ENCODE measurements at places on chromosomes 7 and 10.
A peak's percentile ranks its signal among the peaks of the same experiment; 100 is the strongest.

DNA sequence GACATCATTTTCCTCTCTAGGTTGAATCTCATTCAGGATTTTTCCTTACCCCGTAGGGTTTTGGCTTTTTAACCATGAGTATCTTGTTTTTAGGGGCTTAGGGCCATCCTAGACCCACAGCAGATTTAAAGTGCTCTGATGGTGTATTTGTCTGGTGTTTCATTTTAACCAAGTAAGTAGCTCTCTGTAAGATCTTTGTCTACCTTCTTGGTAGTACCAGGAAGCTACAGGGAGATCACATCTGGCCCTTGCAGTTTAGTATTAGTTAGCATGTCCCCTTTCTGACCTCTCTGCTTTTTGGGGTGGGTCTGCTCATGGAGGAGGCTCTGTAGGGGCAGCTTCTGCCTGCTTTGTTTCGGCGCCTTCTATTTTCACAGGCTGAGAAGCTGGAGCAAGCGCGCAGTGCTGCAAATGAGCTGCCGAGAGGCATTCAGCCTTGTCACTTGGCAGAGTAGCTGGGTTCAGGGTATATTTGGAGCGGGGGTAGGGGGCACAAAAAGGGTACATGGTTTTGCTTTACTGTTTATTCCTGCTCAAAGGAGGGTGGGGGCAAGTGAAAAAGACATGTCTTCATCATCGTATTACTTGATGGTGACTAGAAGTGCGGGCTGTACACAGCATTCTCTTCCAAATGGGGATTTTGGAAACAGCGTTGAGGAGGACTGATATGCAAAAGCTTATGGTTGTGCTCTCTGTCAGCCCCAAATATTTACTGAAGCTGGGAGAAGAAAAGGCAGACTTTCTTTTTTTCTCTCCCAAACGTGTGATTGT is 146.3 kb downstream of the CELF2 start:
- DNase-seq, result no peak

DNA sequence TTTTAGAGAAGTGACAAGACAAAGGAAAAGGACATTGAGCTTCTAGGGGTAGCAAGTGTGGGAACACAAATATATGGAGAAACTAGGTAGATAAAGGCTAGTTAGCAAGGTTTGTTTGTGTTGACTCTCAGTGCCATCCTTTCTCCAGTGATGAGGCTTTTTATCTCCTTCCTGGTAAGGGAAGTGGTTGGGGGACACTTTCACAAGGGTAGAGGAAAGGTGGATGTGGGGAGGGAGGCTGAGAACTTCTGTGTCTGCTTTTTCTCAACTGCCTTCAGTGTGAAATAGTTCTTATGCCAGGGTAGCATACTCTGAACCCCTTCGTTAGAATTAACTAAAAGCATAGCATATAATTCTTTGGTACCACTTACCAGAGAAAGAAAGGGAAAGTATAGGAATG is 93.0 kb upstream of the STRIP2 start:
- DNase-seq, result no peak

DNA sequence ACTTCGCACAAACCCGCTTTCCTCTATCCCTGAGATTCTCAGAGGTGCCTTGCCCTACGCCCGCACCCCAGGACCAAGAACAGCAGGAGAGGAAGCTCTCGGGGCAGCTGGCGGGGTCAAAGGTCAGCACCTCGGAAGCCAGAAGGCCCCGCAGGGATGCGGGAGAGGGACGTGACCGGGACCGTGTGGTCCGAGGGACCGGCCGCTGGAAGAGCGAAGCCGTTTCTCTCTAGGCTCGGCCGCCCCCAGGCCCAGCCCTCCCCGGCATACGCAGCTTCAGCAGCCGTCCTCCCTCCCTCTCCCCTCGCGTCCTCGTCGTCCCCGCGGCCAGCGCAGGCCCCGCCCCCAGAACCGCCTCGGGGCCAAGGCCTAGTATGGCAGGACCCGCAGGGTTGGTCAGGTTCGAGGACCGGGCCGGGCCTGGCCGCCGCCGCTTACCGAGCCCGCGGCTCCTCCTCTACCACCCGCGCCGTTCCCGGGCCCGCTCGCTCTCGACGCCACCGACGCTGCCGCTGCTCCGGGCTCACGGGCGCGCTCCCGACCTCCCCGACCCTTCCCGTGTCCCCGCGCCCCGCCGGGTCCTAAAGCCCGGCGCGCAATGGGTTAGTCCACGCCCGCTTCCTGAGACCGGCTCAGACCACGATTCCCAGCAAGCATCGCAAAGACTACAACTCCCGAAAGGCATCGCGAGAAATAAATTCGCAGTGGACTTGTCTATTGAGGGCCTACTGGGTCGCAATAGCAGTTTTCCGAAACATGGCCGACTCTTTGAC is at the start of gene ARMH3:
ARMH3 (minus strand) TSS at position 527 of the 773 bp plus-strand sequence. CDS start 16,059 bp downstream, outside the sequence.
- peak; percentile 87 for DNase-seq

DNA sequence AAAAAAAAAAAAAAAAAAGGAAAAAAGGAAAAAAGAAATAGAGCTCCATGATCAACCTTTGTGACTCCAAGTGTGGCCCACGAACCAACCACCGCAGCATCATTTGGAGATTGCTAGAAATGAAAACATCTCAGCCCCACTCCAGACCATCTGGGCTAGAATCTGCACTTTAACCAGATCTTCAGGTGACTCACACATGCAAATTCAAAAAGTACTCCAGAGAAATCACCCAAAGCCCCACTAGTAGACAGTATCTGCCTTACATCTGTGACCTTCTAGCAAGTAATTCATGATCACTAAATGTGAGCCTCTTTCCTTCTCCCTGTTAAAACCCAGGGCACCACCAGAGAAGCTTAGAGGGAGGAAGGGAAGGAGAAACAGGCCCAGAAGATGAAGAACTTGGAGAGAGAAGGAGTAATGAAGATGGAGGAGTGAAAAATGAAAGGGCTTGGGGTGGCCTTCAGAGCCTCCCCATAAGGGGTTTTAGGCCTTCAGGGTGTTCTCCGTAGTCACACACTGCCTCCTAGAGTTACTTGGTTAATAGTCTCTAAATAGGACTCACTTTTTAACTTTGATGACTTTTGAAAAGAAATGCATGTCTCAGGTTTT is 94.0 kb downstream of the SLC37A3 start:
- DNase-seq, result no peak

- DNase-seq, result no peak
Measured at GRCh38 chr10:13555884-13556510, 27.2 kb upstream of the BEND7 start.

DNA sequence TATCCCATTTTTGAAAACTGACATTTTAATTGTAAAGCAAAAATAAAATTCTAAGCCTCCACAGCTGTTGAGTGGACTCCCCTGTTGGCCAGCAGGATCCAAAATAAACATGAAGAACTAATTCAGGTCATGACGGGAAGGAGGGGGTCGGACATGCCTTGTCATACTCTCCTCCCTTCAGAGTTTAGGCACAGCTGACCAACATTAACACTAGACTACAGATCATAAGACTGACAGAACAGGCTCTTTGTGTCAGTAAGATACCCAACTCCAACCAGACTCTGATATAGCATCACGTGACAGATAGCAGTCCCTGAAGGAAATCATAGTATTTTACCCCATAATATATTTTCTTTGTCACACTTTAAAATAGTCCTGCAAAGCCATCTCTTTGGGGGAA is 20.9 kb upstream of the ZNF12 start:
- DNase-seq, result no peak

DNA sequence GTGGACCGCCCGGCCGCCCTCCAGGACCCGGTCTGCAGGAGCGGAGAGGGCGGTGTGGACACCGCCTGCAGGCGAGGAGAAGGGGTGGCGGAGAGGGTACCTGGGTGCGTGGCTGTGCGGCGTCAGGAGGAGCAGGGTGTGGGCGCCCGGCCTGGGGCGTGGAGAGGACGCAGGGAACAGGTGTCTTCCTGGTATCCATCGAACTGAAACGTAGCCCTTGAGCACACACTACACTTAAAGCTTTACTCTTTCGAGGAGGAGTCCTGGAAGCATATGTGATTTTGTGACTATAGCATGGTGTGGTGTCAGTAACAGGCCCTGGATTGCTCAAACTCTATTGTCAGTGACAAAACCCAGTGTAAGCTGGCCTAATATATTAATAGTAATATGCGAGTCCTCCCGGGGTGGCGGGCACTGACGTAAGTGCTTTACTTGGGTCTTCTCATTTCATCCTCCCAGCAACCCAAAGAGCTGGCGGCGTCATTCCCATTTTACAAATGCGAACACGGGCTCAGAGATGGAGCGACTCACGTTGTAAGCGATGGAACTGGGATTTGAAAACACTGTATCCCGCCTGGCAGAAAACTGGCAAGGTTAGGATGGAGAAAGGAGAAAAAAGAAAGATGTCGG is 508 bp upstream of the TECPR1 start:
- no peak for DNase-seq

DNA sequence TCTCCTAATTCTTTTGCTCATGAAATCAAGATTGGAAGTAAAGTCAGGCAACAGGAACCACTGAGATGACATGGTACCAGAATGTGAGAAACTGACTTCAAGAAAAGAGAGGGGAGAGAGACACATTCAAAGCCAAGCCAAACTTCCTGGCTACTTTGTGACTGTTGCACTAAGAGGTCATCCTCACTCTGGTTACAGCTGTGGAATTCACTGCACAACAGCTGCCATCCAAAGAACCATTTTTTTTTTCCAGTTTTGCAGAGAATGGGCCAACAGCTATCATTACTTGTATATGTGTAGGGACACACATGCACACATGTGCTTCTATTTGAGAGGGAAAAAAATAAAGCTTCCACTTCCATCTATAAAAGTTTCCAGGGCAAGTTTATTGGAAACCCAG is 203.5 kb downstream of the GLI3 start:
- DNase-seq, result no peak

DNA sequence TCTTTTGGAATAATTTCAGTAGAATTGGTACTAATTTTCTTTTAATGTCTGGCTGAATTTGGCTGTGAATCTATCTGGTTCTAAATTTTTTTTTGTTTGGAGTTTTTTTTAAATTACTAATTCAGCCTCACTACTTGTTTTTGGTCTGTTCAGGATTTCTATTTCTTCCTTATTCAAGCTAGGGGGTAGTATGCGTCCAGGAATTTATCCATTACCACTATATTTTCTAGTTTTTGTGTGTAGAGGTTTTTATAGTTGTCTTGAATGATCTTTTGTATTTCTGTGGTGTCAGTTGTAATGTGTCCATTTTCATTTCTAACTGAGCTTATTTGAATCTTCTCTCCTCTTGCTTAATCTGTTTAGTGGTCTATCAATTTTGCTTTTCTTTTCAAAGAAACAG is 48.9 kb upstream of the ICA1 start:
- DNase-seq, result no peak

GRCh38 chr10:109317746-109318366 is 605.5 kb downstream of the XPNPEP1 start:
- no peak for DNase-seq

GRCh38 chr7:141679014-141679413 is 23.0 kb downstream of the DENND11 start:
- DNase-seq, result no peak

- DNase-seq, result no peak
Measured at GRCh38 chr7:108358553-108358952, 97.7 kb downstream of the NRCAM start.

- DNase-seq, result no peak
Measured at GRCh38 chr7:130930681-130931080, 196.7 kb upstream of the KLF14 start.

DNA sequence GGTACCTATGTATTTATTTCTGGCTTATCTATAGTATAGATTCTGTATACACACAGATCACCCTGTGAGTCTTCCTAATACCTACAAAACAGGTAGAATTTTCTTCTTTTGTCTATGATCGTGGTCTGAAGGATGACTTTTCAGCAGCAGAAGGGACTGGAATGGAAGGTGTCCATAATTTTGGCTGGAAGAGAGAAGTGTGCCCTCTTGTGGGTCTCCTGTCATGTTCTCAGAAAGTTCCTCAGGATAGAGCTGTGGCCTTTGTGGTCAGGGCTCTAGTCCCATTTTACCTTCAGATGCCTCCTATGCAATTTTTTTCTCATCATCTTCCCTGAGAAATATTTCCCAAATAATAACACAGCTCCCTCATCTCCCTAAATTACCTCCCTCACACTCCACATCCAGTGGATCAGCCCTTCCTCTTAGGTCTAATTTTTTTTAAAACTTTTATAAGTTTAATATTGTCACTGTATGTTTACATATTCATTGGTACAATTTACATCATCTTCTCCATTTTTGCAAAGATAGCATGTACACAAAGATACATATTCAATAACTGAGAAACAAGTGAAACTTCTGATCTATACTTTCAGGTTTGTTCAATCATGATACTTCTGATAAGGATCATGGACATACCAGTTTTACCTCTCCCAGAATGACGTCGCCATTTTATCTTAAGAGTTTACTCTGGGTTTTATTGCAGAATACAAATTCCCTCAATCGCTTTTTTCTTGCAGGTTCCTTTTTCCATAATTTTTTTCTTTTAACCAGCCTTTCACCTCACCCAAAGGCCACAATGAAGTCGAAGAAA is 112.7 kb downstream of the REEP3 start:
- DNase-seq, result no peak

GRCh38 chr10:28505359-28505959 is 27.5 kb upstream of the WAC start:
- no peak for DNase-seq

- no peak for DNase-seq
Measured at GRCh38 chr10:78354101-78354500, 320.4 kb downstream of the RPS24 start.

GRCh38 chr10:119090968-119091367 is 10.4 kb upstream of the EIF3A start:
- DNase-seq, result no peak

- DNase-seq, result no peak
Measured at GRCh38 chr10:43649185-43649523, 473 bp upstream of the ZNF32 start.

DNA sequence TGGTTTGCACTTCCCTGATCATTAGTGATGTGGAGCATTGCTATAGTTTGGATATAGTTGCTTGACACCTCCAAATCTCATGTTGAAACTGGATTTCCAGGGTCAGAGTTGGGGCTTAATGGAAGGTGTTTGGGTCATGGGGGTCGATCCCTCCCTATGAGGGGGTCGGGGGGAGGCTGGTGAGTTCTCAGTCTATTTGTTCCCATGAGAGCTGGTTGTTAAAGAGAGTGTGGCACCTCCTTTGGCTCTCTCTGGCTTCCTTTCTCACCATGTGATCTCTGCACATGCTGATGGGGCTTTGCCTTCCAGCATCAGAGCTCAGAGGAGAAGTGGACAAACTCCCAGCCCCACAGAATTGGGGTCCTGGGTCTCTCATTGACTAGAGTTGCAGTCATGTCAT is 36.8 kb upstream of the BAMBI start:
- no peak for DNase-seq

DNA sequence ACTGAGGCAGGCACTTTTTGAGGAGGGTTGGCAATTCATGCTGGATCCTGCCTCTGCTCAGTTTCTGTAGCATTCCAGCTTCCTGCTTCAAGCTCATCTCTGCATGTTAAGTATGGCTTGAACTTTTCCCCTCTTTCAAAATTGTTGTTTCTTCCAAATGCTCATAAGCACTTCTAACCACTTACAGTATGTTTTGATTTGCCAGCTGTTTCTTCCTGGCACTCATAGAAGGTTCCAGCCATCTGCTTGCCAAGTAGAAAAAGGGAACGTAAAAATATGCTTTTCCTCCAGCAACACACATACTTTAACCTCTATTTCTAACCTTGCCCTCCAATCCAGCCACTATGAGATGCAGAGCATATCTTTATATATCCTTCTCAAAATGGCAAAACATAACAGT is 692.6 kb upstream of the COBL start:
- no peak for DNase-seq

GRCh38 chr7:99209781-99210180 is 1.9 kb upstream of the KPNA7 start:
- no peak for DNase-seq
